ENCODE measurements at places on chromosomes 7 and 10.

DNA sequence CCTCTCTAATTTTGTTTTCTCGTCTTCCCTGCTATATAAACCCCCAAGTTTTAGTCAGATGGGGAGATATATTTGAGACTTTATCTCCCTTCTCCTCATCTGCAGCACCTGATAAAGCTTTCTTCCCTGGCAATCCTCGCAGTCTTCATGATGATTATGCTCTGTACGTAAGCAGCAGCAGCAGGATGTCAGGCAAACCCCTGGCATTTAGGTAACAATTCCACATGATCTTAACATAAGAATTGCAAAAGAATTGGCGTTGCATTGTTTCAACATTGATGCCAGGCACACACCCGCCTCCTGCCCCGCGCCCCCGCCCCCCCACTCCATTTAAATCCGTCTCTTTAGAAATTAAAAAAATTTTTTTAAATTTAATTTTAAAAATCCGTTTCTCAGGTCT is 6.1 kb downstream of the PKD1L1 start:
- DNase-seq = no peak

- DNase-seq = no peak
Measured at GRCh38 chr7:11923376-11923930, 91.5 kb upstream of the THSD7A start.

GRCh38 chr10:75065076-75065475 is 46.4 kb upstream of the SAMD8 start:
- no peak for DNase-seq

GRCh38 chr7:101783381-101784181 is 33.8 kb upstream of the CUX1 start:
- DNase-seq = no peak

GRCh38 chr7:117069379-117069778 is 116.1 kb downstream of the ST7 start:
- no peak for DNase-seq

- DNase-seq = no peak
Measured at GRCh38 chr7:99242682-99243081, 30.0 kb upstream of the MYH16 start.

DNA sequence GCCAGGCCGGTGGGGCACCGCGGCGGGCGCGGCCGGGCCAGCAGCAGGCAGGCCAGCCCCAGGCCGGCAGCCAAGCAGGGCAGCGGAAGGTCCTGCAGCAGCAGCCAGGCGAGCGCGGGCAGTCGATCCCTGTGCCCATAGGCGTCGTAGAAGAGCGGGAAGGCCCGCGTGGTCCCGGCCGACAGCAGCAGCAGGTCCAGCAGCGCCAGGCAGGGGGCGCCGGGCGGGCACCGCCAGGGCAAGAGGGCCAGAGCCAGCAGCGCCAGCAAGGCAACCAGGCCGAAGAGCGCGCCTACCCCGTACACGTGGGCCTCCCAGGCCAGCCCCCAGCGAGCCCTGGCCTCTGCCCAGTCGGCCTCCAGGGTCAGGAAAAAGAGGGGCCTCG is 8.4 kb upstream of the RBM28 start:
- DNase-seq = no peak

- no peak for DNase-seq
Measured at GRCh38 chr7:140289804-140290203, 108.5 kb downstream of the SLC37A3 start.

DNA sequence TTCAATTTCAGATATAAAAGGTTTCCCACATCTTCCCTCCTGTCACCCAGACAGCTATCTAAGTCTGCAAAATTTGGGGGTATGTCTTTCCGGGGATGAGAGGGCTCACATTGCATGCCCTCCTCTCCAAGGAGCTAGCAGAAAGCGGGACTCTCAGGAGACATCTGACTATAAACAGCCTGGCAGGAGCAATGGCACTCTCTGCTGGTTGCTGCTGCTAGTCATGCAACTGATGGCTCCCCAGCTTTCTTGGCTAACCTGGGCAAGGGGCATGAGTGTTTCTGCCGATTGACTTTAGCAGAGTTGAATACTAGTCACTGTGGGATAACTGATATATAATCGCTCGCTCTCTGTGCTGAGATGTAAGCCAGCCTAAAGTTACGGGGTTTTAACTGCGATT is 12.0 kb downstream of the TBX20 start:
- DNase-seq = no peak

DNA sequence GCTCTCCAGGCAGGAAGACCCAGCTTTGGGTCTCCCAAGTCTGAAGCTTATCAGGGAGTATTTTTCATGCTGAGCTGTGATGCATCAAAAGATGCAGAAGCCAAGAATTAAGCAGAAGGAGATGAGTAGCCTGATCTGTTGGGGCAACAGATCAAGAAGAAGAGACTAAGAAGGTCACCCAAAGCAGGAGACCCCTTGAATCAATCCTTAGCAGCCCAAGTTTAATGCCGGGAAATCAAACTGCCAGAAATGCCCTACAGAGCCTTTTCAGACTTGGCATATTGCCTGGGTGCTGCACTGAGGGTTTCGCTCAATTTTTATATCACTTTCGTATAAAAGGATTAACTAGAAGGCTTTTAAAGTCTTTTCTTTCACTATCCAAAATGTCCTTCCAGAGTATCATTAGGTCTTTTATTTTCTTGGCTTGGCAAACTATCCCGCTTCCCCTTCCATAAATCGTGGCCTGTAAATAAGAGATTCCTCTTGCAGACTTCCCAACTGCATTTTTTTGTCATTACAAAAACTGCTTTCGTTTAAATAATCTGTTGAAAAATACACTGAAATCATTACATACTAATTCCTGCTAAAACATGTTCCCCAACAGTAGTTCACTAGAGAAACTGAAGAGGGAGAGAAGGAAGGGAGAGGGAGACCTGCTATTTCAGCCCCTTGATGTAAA is 49.0 kb upstream of the STK17A start:
- no peak for DNase-seq

GRCh38 chr7:120837599-120837998 is 20.3 kb downstream of the TSPAN12 start:
- DNase-seq = no peak

- DNase-seq = no peak
Measured at GRCh38 chr7:92409357-92409756, 37.9 kb upstream of the GATAD1 start.

DNA sequence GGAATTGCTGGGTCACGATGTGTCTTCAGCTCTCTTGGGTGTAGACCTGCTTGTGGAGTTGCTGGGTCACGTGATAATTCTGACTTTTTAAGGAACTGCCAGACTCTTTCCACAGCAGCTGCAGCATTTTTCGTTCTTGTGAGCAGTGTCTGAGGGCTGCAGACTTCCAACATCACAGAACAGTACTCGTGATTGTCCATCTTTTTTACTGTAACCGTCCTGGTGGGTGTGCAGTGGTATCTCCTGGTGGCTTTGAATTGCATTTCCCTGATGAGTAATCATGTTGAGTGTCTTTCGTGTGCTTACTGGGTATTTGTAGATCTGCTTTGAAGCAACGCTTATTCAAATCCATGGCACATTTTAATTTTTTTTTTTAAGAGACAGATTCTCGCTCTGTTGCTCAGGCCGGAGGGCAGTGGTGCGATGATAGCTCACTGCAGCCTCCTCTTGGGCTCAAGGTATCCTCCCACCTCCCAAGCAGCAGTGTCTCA is 22.7 kb downstream of the INPP5A start:
- no peak for DNase-seq

GRCh38 chr7:70637726-70638125 is 494.2 kb upstream of the GALNT17 start:
- DNase-seq = no peak

GRCh38 chr10:96257944-96258343 is 13.4 kb downstream of the BLNK start:
- DNase-seq = no peak

DNA sequence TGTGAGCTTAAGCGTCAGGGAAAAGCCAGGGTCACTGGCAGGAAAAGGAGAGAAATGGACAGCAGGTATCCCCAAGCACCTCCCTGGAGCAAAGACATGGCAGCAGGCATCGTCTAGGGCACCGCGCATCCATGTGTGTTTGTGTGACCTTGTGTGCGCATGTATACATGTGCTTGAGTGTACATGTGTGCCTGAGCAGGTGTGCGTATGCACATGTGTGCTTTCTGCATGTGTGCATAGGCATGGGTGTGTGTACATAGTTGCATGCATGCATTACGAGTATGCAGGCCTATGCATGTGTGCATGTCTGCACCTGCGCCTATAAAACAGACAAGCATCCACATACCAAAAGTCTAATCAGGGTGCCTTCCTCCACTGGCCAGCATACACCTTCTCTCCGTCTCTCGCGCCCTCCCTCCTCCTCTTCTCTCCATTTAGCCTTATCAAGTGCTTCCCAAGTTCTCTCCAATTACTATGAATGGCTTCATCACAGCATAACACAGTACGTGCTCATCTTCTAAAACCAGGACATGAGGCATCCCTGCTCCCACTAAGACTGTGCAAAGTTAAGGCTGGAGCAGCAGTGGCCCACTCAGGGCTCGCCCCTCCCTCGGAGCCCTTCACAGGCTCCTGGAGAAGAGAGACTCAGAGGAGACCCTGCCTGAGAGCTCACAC is 30.6 kb downstream of the RASGEF1A start:
- no peak for DNase-seq

DNA sequence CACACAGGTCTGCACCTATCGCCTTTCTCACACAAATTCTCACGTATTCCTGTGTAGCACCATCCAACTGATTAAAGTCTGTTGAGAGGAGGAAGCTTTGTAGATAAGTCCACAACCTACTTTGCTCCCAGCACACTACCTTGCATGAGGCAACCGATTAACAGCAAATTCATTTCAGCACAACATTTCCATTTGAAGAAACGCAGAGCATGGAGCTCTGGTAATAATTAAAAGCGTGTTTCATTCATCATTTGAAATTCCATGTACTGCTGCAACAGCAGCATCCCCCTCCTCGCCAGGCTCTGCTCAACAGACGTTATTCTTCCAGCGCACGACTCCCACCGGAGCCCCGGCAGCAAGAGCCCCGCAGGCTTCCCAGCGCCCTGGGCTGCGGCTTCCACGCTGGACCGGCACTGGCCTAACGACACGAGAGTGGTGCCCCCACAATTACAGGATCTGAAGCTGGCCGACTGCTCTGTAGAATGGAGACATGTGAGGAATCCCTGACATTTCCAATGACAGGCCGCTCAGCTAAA is 118.8 kb downstream of the DIP2C start:
- no peak for DNase-seq

DNA sequence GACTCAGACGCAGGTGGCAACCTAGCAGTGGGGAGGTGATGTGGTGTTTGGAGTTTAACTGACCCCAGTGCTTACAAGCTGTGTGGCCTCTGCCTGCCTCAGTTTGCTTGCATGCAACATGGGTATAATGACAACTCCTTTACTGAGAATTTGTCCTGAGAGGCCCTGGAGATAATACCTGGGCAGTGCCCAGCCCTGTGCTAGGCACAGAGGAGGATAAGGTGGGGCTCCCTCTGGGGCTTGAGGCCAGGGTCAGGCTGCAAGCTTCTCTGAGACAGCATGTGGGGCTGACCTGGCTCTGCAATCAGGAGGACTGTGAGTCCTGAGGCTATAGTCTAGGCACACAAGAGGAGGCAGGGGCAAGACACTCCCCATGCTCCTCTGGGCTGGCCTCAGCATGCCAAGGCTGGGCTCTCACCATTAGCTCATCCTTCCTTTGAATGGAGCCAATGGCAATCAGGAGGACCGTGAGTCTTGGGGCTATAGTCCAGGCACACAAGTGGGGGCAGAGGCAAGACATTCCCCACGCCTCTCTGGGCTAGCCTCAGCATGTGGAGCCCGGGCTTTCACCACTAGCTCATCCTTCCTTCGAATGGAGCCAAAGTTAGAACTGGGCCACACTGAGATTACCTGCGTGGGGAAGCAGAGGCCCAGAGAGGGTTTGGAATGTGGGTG is 147.9 kb downstream of the RPS24 start:
- no peak for DNase-seq

- DNase-seq = no peak
Measured at GRCh38 chr10:6350609-6351008, 147.9 kb downstream of the PFKFB3 start.

DNA sequence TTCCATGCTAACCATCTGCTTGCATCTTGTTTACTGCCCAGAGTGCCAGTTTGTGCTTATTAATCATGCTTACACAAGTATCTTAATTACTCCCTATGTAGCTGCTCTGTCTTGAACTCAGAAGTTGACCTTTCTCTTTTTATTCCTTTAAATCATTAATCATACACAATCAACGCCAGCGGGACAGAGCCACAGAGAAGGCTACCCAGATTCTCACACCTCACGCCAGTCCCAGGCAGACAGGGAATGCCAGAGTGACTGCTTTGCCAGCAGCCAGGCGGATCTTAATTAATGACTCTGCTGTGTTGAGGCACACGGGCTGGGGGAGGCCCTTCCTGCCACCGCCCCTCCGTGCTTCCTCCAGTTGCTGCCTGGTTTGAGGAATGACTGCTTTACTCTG is 229.4 kb downstream of the LRMDA start:
- DNase-seq = no peak

DNA sequence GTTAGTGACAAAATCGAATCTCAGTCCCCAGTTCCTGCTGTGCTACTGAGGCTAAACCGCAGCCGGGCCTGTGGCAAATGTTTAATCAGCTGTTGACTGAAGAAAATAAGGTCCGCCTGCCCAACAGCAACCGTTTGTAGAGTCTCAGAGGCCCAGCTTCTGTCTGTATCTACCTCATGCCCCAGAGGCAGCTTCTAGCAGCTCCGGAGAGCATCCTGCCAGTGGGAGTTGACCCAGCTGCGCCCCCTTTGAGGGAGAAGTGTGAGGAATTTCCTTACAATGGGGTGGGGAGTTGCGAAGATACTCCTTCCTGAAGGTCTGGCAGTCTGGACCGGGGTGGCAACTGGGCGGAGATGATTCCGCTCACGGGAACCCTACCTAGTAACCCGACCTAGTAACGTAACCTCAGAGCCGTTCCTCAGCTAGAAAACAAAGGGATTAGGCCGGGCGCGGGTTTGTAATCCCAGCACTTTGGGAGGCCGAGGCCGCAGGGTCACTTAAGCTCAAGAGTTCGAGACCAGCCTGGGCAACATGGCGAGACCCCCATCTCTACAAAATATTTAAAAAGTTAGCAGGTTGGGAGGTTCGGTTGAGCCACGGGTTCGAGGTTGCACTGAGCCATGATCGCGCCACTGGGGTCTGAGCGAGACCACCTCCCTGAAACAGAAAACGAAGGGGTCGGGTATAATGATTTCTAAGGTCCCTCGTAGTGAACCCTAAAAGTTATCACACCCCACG is 846 bp upstream of the ZNF775 start:
- peak; percentile 85 for DNase-seq

DNA sequence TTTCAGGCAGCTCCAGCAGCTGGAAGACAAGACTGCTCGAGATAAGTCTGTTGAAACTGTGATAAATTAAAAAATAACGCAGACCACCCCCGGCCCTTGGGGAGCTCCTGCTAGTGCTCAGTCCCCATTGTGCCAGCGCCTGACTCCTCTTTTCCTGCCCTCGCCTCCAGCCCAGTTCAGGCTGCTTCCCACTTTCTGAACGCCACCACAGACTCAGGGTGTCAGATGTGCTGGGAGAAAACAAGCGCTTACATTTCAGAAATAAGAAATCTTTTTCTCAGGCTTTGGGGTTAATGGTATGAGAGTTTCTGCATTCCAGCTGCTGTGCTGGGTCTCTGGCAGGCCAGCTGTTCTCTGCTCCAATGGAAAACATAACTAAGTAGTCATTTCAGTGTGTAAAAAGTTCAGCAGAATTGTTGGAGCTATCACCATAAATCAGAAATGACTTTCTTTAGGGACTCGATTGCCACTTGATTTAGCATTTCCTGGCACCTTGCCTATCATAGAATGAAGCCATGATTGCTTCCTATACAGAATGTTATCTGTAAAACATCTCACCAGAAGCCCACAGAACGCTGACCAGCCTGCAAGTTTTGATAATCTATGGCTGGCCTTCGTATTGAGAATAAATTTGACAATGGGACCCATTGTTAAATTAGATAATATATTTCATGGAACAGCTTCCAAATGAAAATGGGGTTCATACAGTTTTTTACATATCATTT is 257.0 kb upstream of the ZNF32 start:
- DNase-seq = no peak

Data from colonic mucosa (tissue), 4 donors.